ENCODE measurements at places on chromosomes 5 and 9. TPM values are rescaled to one million over a fixed set of nuclear protein-coding genes. Genes with fewer than 3 reads are reported as not detected.

- DNase-seq: no peak
Observed at GRCh38 chr5:141503681-141504080, 14.8 kb downstream of the PCDHGC5 start.

- peak; percentile 58 for DNase-seq
Observed at GRCh38 chr9:20552874-20553557, 69.3 kb downstream of the MLLT3 start.

DNA sequence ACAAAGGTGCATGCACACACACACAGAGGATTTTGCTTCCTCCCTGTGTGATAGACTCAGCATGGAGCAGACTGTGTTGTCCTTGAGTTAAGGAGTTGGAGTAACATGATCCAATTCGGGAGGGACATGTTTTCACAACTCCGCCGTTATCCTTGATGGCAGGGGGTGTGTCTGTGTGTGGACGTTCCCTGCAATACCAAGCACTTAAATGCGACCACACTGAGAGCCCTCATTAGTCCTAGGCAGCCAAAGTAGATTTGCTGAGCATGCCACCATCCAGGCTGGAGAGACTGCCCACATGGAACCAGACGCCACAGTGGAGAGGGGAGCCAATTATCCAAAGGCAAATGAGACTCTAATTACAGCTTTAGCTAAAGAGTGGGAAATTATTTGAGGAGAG lies 140.1 kb downstream of the DOCK2 start:
- no peak for DNase-seq

- no peak for DNase-seq
Observed at GRCh38 chr9:31084350-31084749, 1300.1 kb upstream of the ACO1 start.

DNA sequence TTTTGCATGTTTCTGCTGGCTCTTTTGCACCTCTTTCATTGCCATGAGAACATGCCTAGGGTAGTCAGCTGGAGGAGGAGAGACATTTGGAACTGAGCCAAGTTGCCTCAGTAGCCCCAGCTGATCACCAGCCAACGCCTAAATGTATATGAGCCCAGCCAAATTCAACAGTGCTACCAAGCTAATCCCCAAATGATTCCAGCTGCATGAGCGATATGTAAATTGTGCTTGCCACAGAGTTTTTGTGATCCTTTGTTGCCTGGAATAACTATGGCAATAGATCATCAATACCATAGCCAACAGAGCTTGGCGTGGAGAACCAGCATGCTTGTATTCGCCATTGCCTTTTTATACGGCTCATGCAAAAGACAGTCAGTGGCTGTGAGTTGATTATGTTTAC lies 110.5 kb downstream of the PRDM6 start:
- DNase-seq: no peak

DNA sequence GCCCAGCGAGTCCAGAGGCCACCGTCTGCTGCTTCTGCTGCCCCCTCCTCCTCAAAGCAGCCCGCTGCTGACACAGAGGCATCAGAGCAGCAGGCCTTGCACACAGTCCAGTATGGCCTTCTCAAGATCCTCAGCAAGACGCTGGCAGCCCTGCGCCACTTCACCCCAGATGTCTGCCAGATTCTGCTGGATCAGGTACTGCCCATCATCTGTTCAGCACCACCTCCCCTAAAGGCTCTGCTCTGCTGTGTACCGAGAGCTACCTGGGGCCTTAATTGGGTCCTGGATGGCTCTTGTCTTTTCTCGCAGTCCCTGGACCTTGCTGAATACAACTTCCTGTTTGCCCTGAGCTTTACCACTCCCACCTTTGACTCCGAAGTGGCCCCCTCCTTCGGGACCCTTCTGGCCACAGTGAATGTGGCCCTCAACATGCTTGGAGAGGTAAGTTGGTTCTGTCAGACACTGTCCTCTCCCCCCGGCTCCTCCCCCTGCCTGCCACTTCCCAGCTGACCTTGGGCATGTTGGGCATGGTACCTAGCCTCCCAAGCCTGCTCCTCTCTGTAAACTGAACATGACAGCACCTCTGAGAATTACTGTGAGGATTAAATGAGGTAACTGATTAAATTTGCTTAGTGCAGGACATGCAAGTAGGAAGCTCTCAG lies 22.7 kb downstream of the SH3GLB2 start:
- DNase-seq: no peak

DNA sequence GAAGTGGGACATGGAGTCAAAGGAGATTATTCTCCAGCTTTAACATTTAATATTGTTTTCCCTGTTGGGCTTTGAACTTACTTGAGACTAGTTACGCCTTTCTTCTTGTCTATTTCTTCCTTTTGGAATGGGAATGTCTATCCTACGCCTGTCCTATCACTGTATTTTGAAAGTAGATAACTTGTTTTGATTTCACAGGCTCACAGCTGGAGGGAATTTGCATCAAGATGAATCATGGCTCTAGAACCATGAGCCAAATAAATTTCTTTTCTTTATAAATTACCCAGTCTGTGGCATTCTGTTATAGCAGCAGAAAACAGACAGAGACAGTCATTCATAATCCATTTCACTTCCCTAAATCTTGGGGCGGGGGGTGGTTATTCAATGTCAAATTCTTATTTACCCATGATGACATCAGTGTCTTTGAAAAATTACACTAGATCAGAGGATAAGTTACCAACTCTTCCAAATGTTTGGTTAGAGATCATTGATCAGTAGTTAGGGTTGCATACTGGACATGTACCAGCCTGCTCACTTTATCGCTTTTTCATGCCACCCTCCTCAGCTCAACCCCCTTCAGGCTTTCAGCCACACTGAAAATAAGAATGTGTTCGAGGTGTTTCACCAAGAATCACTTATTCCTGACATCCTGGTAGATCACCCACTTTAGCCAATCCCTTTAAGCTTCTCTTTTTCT lies 419.6 kb upstream of the PIK3R1 start:
- no peak for DNase-seq

DNA sequence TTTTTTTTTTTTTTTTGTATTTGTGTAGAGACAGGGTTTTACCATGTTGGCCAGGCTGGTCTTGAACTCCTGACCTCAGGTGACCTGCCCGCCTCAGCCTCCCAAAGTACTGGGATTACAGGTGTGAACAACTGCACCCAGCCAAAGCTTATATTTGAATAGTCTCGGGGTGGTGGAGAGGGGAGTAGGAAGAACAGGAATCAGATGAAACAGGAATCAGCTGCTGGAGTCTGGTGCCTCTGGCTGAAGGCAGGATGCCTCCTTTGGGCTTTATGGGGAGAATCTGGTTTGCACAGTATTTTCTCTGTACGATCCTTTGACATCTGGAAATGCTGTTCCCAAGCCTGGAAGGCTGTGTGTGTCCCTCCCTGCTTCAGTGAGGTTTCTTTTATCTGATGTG lies 10.9 kb downstream of the C5orf52 start:
- DNase-seq: no peak

DNA sequence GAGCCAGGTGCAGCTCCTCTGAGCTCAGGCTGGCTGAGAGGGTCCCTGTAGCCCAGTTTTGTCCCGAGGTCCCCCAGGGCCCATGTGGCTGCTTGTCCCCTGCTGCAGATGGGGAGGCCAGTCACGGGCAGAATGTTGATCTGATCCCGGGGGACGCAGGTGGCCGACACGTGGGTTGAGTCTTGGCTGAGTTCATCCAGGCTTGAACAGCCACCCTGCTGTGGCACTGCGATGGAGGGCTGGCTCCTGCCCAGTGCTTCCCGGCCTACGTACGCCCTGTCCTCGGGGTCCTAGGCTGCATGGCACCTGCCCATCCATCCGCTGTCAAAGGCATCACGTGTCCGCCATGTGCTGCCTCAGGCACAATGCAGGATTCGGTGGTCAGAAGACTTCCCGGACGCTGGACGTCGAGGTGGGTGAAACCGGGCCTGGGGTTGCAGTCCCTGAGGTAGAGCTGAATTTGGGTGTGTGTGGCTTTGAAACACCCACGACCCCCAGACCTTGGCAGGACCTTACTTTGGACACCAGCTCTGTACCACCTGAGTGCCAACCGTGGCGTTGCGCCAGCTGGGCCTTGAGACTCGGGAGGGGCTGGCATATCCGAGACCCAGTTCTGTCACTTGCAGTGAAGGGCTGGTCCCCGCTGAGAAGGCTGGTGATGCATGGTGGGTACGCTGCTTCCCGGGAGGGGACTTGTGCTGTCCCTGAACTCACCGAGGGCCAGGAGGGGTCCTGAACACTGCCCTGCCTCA lies 22.3 kb downstream of the RXRA start:
- no peak for DNase-seq

DNA sequence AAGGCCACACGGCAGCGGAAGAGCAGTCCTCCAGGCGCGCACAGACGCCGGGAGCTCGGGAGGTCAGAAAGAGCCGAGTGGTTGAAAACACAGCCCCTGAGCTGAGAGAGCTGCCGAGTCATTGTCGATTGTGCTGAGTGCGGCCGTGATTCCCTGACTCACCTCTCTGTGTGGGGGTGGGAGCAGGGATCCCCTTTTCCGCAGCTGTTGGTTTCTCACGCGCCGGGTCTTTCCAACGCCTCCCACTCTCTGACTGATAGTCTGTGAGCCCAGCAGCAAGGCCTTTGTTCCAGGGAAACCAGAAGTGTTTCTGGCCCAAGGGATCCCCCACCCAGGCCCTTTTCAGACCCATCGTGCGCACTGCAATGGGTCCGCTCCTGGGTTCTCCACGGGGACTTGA lies 97.3 kb downstream of the MRPL36 start:
- no peak for DNase-seq

GRCh38 chr5:109863752-109864151 lies 174.0 kb downstream of the MAN2A1 start:
- DNase-seq: no peak

DNA sequence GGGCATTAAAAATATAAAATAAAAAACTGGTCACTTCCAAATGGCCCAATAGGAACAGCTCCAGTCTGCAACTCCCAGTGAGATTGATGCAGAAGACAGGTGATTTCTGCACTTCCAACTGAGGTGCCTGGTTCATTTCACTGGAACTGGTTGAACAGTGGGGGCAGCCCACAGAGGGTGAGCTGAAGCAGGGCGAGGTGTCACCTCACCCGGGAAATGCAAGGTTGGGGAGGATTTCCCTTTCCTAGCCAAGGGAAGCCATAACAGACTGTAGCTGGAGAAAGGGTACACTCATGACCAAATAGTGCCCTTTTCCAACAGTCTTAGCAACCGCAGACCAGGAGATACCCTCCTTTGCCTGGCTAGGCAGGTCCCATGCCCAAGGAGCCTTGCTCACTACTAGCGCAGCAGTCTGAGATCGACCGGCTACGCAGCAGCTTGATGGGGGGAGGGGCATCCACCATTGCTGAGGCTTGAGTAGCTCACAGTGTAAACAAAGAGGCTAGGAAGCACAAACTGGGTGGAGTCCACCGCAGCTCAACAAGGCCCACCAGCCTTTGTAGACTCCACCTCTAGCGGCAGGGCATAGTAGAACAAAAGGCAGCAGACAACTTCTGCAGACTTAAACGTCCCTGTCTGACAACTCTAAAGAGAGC lies 12.7 kb downstream of the RLN1 start:
- DNase-seq: no peak

- no peak for DNase-seq
Observed at GRCh38 chr5:45274241-45274640, 421.9 kb downstream of the HCN1 start.

GRCh38 chr9:37325778-37326177 lies 96.7 kb upstream of the GRHPR start:
- peak; percentile 9 for DNase-seq

DNA sequence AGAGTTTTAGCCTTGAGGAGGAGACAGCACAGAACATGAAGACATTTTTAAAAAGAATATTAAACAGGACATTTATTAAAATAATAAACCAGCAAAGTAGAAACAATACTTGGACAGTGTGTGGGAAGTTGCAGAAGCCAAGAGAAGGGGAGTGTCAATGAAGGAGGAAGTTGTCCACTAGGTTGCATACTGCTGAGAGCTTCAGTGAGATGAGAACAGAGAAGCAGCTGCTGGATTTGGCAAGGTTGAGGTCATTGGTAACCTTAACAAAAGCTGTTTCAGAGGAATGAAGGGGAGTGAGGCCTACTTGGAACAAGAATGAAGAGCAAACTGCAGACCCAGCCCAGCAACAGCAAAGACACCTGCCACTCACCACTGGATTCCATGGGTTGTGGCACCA lies 11.4 kb downstream of the BHMT start:
- no peak for DNase-seq

GRCh38 chr5:59287361-59287760 lies 606.2 kb downstream of the PDE4D start:
- DNase-seq: no peak

- DNase-seq: peak; percentile 71
Observed at GRCh38 chr9:35071814-35072460, 488 bp downstream of the VCP start.

DNA sequence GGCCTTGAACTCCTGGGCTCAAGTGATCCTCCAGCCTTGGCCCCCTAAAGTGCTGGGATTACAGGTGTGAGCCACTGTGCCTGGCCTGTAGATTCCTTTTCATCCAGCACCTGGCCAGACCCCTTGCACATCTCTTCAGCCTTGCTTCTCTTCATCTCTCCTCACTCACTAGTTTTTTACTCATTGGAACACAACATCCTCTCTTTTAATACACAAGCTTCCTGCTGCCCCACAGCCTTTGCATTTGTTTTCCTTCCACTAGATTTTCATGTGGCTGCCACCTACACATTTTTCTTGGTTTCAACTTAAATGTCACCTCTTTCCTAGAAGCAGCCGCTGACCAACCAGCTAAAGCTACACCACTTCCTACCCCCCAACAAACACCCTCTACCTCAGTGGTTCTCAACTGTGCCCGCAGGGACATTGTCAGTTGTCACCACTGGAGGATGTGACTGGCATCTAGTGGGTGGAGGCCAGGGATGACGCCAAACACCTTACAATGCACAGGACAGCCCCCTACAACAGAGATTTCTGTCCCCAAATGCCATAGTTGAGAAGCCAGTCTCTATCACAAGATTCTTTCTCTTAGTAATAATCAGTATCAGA lies 33.7 kb downstream of the HAVCR1 start:
- DNase-seq: no peak

- DNase-seq: peak; percentile 87
Observed at GRCh38 chr9:111525056-111525977, at the start of gene ZNF483. Gene ZNF483, plus strand, starts transcription at chr9:111525179. Its CDS starts 2,217 bp downstream, at chr9:111527396.

GRCh38 chr9:3719286-3719685 lies 193.5 kb upstream of the RFX3 start:
- DNase-seq: no peak

DNA sequence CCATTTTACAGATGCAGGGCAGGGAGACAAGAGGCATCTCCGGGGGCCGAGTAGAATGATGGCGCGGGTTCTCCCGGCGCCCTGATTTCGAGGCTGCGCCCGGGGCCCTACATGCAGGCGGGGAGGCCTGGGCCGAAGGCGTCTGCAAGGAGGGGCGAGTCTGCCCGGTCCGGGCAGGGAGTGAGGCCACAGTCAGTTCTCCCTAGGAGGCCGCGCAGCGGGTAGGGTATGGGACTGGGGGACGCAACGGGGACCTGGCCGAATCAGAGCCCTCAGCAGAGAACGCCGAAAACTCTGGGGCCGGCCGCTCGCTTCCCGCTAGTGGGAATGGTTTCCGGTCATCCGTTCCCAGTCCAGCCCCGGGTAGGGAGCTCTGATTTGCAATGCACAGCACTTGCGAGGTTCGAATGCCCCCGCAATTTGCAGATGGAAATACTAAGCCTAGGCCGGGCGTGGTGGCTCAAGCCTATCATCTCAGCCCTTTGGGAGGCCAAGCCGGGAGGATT lies 6.4 kb downstream of the TLX3 start:
- DNase-seq: no peak

The UBE2B gene
- total RNA-seq: 50.2 TPM

The DAP gene
- total RNA-seq: 17.1 TPM

The ISCA1 gene
- total RNA-seq: 108 TPM

The BTNL8 gene
- total RNA-seq: not detected

The TSSK1B gene
- not detected for total RNA-seq

The CYLC2 gene
- total RNA-seq: not detected

The VCAN gene
- 90.3 TPM for total RNA-seq

The AJM1 gene
- total RNA-seq: 1.2 TPM

The IL3 gene
- total RNA-seq: not detected

The FAM200C gene
- 7.7 TPM for total RNA-seq

The PRRC1 gene
- 41.4 TPM for total RNA-seq

The ALDH1A1 gene
- total RNA-seq: 28.8 TPM

Measured in SK-MEL-5 (cell line).